ENCODE measurements at places on chromosomes 5 and 9.

DNA sequence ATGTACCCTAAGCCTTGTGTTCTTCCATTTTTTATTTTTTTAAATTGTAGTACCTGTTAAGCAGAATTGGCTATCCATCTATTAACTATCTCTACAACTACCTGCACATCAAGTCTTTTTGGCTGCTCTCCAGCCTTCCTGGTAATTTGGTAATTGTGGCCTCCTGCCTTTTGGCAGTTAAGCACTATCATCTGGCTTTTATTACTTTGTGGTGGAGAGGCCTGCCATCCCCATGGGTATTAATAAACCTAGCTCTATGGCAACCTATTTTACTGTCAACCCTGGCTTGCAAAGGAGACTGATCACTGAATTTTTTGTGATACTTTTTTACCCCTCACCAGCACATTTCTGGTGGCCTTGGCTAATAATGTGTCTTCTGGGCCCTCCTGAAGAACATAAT is 20.5 kb downstream of the SELENOP start:
- no peak for DNase-seq

DNA sequence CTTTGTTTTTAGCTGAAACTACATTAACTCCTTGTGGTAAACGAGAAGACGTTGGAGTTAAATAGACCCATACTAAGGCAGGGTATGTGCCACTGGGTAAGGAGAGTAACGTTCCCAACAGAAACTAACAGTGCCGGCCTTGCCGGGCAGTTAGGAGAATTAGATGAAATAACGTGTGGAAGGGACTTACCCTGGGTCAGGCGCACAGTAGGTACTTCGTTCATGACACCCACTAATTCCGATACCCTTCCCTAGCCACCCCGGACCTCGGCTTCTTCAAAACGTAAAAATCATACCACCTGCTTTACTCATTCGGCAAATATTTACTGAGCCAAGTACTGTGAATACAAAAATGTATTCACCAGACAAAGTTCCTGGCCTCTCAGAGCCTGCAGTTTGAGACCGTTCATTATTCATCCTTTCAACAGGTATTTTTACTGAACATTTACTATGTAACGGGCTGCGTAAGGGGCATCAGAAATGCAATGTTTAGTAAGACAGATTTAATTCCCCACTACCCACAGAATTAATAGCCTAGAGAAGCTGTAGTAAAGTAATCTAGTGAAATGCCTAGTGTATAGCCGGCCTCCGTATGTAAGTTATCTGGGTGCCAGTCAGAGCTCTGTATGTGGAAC is 3.2 kb upstream of the SMIM23 start:
- no peak for DNase-seq

- DNase-seq = no peak
Measured at GRCh38 chr9:129237803-129238202, 59.7 kb upstream of the IER5L start.

- DNase-seq = no peak
Measured at GRCh38 chr9:17315341-17315740, 180.5 kb downstream of the CNTLN start.

- DNase-seq = no peak
Measured at GRCh38 chr5:178435321-178436238, 154.6 kb downstream of the COL23A1 start.

DNA sequence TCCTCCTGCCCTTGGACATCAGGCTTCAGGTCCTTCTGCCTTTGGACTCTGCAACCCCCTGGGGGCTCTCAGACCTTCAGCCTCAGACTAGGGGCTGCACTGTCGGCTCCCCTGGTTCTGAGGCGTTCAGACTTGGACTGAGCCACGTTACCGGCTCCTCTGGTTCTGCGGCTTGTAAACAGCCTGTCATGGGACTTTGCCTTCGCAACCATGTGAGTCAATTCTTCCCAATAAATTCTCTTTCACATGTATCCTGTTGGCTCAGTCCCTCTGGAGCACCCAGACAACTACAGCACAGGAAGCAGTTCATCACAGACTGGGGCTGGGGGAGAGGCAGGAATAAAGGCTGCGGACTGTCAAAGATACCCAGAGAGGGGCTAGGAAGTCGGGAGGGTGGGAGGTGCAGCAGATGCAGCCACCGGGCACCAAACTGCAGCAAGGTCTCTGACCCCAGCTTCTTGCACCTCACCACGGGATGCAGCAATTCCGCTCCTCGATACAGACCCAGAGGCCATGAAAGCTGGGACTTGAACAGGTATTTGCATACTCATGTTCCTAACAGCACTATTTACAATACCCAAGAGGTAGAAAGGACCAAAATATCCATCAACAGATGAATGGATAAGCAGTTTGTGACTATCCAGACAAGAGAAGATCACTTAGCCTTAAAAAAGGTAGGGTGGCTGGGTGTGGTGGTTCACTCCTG is 100.8 kb downstream of the COL23A1 start:
- peak; percentile 49 for DNase-seq

- DNase-seq = no peak
Measured at GRCh38 chr9:17528859-17529258, 50.0 kb upstream of the SH3GL2 start.

DNA sequence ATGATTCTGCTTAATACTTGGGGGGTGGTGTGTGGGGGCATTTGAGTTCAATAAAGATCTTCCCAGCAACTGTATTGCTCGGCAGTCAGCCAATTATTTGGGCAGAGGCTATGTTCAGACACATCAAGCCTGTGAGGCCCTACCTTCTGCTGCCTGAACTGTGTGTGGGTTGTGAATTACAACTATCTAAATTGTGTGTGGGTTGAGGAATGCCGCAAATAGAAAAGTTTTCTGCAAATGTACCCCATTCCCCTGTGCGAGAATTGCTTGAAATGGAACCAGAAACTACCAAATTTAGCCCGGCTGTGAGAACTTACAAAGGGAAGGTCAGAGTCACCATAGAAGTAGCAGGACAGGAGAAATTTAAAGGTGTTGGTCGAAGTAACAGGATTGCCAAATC is 360.0 kb upstream of the PIK3R1 start:
- no peak for DNase-seq

- no peak for DNase-seq
Measured at GRCh38 chr5:36631154-36631553, 24.7 kb downstream of the SLC1A3 start.

DNA sequence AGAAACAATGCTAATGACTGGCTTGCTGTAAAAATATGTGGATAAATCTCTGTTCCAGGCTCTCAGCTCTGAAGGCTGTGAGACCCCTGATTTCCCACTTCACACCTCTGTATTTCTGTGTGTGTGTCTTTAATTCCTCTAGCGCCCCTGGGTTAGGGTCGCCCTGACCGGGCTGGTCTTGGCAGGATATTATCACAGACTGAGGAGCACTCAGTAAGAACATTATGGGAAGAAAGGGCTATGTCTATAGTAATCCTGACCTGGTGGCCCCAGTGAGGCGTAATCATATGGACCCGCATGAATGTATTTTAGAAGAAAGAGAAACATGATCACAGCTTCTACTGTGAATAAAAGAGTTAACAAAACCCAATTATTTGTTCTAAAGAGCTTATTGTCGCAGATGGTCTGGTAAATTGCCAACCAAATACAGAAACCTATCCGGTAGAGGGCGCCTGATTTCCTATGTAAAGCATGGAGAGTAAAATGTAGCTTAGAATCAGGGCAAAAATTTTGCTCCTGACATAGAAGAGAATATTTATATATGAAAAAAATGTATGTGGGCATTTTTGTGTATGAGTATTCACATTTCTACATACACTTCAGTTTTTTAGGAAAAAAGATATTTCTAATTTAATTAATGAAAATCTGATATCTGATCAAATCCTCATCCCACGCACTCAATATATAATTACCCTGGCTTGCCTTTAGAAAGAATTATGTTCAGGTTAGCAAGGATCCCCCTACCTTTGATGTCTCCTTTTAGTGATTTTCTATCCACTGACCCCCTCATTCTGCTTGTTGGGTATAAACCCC is 5.8 kb upstream of the IFNA1 start:
- peak; percentile 89 for DNase-seq

GRCh38 chr9:123399803-123400378 is 43.9 kb downstream of the CRB2 start:
- peak; percentile 18 for DNase-seq

DNA sequence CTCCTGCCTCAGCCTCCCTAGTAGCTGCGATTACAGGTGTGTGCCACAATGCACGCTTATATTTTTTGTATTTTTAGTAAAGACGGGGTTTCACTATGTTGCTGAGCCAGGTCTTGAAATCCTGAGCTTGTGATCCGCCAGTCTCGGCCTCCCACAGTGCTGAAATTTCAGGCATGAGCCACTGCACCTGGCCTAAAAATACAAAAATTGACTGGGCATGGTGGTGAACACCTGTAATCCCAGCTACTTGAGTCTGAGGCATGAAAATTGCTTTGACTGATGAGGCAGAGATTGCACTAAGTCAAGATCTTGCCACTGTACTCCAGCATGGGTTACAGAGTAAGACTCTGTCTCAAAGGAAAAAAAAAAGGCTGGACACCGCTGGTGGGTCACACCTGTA is 13.1 kb upstream of the DYNC2I2 start:
- no peak for DNase-seq

DNA sequence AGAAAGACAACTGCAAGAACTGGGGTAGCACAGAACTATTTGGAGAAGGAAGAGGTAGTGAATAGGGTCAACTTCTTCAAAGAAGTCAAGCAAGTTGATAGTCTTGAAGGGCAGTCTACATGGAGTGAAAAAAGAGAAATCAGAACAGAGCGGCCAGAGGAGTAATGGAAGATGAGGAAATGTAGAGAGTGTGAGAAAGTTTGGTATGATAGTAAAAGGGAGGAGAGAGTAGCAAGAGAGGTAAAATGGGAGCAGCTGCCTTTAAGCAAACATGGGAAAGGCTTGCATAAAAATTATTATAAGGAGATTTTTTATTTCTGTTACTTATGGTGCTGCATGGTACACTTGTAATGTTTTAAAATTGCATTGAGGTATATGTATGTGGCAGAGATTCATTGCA is 6.8 kb downstream of the ITGA2 start:
- no peak for DNase-seq

GRCh38 chr5:82986404-82986803 is 90.8 kb downstream of the TMEM167A start:
- no peak for DNase-seq

- DNase-seq = peak; percentile 44
Measured at GRCh38 chr5:82717738-82718137, 359.5 kb downstream of the TMEM167A start.

DNA sequence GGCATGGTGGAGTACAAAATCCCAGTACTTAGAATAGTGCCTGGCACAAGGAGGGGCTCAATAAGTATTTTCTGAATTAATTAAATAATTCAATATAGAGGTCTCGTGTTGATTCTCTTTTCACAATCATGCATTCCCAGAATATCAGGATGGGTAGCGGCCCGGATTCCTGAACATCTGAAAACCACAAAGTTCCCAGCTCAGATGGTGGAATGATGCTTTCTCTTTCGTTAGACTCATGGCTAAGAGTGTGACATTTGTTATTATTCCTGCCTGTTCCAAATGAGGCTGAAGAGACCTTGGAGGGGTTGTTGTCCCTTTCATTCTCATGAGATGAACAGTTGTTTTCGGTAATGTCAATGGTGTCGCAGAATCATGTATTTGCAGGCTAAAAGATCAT is 95.4 kb upstream of the LIFR start:
- DNase-seq = no peak

GRCh38 chr9:487429-487828 is 272.8 kb downstream of the DOCK8 start:
- no peak for DNase-seq

- DNase-seq = peak; percentile 7
Measured at GRCh38 chr5:65805089-65805488, 83.1 kb downstream of the NLN start.

DNA sequence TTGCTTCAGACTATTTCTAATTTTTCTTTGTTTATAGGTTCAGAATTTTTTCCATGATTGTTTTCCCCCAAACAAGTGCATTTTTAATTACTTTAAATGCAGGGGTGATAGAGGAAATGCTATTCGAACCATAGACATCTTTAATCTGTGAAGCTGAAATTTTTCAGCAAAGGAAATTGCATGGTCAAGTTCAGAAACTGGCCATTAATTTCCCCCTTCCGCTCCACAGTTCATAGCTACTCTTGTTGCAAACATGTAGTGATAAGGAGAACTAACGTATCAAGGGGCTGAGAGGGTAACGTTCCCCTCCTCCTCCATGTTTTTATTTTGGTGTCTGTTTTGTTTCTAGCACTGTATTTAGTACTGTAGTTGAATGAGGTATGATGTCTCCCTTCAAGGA is 3.4 kb upstream of the ROPN1L start:
- DNase-seq = no peak

- DNase-seq = no peak
Measured at GRCh38 chr9:561427-561826, 280.1 kb upstream of the DMRT1 start.

DNA sequence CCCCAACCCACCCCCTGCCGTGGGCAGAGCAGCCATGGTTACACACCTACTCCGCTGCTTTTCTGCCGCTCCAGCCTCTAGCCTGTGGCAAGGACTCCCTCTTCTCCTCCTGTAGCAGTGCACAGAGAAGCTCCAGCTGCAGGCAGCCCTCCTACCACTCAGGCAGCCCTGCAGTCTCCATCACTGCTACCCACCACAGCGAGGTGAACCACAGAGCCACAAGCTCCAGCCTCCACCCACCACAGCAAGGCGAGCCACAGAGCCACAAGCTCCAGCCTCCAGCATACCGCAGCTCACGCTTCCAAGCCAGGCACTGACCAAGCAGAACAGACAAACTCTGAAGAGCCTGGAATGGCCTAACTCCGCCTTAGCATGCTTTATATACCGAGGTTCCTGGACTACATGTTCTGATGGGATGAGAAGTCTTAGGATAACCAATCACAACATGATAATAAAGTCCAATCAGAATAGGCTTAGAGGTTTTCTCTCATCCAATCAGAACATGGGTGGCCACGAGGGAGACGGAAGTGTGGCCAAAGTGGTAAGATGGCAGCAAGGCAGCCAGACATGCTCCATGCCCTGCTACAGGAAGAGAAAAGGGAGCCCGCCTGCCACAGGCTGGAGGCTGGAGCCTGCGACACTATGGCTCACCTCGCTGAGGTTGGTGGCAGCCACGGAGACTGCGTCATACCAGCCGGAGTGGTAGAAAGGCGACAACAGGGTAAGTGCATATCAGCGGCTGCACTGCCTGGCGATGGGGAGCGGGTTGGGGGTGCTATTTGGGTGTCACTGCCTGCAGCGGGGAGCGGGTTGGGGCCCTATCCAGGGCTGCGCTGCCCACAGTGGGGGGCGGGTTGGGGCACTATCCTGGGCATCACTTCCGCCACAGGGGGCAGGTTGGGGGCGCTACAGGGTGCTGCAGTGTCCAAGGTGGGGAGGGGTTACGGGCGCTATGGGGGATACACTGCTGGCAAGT is 75.8 kb upstream of the PCAT7 start:
- no peak for DNase-seq

DNA sequence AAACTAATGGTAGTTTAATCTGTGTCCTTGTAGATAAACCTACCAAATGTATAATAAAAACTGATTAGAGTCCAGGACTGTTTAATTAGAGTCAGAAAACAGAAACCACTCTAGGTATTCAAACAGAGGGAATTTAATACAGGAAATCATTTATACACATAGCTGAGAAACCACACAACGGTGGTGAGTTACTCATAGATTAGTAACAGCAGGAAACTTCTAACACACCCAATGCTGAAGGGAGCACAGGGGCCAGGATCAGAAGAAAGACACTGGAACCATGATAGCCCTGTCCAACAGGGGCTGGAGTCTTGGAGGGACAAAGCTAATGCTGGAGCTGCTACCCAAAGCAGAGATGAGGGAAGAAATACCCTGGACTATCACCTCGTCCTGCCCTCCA is 321.0 kb downstream of the ACTL7B start:
- DNase-seq = no peak
